Progenitor cell of endocrine pancreas (in vitro differentiated cells): ENCODE measurements at places on chromosomes 3 and 15. TPM values are rescaled to one million over a fixed set of nuclear protein-coding genes. Genes with fewer than 3 reads are reported as not detected.

GRCh38 chr3:196144383-196145105 is 62.7 kb upstream of the TFRC start:
- no peak for DNase-seq

- DNase-seq: no peak
Measured at GRCh38 chr3:25573386-25574171, 91.1 kb downstream of the TOP2B start.

GRCh38 chr15:40100123-40100946 is 8.3 kb downstream of the BMF start:
- DNase-seq: no peak

GRCh38 chr3:77816366-77816765 is 776.5 kb downstream of the ROBO2 start:
- DNase-seq: no peak

DNA sequence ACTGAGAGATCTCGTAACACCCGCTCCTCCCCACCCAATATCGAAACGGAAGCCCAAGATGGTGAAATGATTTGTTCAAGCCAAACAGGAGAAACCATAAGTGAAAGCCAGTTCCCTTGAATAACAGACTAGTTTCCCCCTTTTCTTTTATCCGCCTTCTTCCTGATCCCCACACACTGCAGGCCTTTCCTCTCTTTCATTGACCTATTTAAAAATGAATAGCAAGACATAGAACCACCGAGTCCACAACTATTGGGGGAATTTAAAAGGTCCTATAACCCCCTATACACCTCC is 382 bp upstream of the COX17 start:
- DNase-seq: no peak

- DNase-seq: no peak
Measured at GRCh38 chr15:75727851-75728715, 15.4 kb upstream of the CSPG4 start.

GRCh38 chr3:64342940-64343688 is 117.8 kb upstream of the PRICKLE2 start:
- DNase-seq: no peak

DNA sequence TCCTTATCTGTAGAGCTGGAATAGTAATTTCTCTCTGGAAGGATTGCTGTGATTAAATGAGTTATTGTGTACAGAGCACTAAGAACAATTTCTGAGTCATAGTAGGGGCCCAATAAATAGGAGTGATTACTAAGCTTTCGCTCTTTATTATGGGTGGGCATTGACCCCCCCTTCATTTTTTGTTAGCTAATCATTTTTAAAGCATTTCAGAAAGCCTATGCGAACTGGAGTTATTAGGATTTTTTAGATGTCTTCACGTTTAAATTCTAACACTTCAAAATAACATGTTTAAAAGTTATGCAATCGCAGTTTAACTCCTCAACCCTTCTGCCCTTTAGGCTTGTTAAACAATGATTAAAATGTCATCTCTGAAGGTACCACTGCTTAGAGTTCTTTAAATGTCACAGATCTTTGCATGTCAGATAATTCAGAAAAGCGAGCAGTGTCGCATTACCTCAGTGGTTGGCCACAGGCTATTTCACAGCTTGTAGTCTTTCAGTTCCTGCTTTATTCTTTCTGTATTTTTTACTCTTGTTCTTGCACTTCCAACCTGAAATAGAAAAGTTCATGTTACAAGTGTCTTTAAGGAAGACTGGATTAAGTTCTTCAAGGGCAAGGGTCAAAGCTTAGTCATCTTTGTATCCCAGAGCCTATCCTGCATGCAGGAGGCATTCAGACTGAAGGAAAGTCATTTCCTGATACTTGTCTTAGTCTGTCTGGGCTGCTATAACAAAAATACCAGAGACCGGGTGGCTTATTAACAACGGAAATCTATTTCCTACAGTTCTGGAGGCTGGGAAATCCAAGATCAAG is 102.9 kb downstream of the FNDC3B start:
- DNase-seq: no peak

- DNase-seq: no peak
Measured at GRCh38 chr15:58440158-58440910, 8.5 kb downstream of the LIPC start.

DNA sequence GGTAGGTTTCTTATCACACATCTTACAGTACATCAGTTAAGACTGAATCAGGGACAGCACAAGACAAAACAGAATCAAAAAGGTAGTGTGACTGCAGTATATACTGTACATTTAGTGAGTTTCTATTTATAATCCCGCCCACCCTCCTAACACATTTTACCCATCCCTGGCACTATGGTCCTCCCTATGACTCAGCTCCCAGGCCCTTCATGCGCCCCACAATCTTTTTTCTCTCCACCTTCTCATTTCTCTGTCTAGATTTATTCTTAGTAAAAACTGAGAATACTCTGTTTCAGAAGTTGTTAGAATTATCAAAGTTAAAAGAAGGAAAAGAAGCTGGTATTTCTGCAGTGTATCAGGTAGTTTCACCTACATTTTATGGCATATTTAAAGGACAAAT is 427.3 kb downstream of the CNTN4 start:
- DNase-seq: no peak

GRCh38 chr15:70559265-70560239 is 203.8 kb downstream of the UACA start:
- no peak for DNase-seq

Gene TMEM45A
- 9.9 and 13.6 TPM in 2 replicates for total RNA-seq

Gene GOLGA8R
- 0.31 and 0.55 TPM in 2 replicates for total RNA-seq

Gene GPR62
- 0.12 TPM in 1 of 2 replicates, not detected in the other for total RNA-seq

Gene SOX2
- total RNA-seq: 55.0 and 72.0 TPM in 2 replicates

Gene BCL2A1
- total RNA-seq: not detected in 2 replicates

Gene AADACL2
- total RNA-seq: not detected in 2 replicates

Gene ARHGAP11A
- total RNA-seq: 28.0 and 30.1 TPM in 2 replicates
